ENCODE measurements at places on chromosomes 13 and 19. TPM values are rescaled to one million over a fixed set of nuclear protein-coding genes. Genes with fewer than 3 reads are reported as not detected.

The NDUFA7 gene
- 53.6 TPM for polyA plus RNA-seq

GRCh38 chr13:85603735-85604134 lies 195.5 kb downstream of the SLITRK6 start:
- no peak for DNase-seq

The ICAM5 gene
- 0.23 TPM for polyA plus RNA-seq

DNA sequence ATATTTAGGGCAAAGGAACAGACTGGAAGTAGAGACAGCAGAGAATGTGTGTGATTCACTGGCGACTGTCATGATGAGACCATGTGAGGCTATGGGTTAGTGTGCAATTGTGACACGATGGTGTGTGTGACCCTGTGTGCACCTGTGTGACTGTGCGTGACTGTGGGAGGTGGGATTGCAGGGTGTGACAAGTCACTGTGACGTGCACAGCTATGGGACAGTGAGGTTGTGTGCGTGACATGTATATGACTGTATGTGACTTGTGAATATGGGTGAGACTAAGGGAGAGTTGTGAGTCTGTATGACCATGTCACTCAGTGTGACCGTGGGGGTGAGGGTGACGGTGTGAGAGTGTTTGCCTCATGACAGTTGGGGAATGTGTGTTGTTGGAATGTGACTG lies 3.4 kb upstream of the GIPR start:
- no peak for DNase-seq

- no peak for DNase-seq
Observed at GRCh38 chr19:34847393-34847792, 74.4 kb upstream of the ZNF599 start.

GRCh38 chr19:41319500-41320184 lies 9.7 kb downstream of the CCDC97 start:
- no peak for DNase-seq

GRCh38 chr13:97858161-97858560 lies 95.3 kb upstream of the IPO5 start:
- DNase-seq: peak; percentile 9

DNA sequence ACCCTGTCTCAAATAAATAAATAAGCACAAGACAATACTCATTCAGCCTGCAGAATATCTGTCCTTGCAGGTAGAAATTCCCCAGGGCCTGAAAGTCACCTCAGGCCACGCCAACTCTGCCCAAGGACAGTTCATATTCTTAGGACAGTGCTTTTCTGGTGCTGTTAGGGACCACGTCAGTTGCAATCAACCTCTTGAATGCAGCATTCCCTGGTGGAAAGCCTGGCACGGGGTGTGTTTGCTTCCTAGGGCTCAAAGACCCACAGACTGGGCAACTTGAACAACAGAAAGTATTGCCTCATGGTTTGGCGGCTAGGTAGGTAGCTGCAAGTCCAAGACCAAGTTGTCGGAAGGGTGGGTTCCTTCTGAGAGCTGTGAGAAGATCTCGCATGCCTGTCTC lies 160.3 kb downstream of the KCTD15 start:
- DNase-seq: no peak
